MG63 (cell line): ENCODE measurements at places on chromosomes 2 and 18.

GRCh38 chr2:57543211-57543610, 503.4 kb upstream of the VRK2 start:
- DNase-seq: no peak

DNA sequence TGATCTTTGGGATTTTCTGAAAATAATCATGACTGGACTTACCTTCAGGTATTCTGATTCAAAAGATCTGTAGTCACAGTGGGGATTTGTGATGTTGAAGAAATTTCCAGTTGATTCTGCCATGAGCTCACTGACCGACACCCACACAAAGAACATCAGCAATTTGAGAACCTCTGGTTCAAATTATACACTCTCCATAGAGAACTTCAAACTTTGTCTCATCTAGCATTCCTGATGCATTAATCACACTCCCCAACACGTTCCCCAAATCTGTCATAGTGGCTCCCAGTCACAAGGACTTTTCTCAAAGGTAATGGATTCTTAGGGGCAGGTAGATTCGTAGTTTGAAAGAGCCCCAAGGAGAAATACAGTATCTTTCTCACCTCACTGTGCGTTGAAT, 584.3 kb downstream of the FBXO15 start:
- no peak for DNase-seq

DNA sequence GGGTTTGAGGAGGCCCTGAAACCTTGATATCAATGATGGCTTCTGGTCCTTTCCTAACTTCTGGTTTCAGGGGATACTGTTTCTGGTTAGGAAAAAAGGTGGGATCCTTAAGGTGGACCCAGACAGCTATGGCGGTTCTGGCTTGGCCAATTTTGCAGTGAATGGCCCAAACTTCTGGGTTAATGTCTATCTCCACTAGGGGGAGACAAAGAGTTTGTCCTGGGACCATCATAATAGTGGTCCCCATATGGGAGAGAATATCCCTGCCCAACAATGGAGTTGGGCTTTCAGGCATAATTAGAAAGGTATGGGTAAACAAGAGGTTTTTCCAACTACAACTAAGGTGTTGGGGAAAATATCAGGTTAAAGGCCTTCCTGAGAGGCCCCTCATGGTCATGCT, 273.5 kb downstream of the CALCRL start:
- DNase-seq: no peak

DNA sequence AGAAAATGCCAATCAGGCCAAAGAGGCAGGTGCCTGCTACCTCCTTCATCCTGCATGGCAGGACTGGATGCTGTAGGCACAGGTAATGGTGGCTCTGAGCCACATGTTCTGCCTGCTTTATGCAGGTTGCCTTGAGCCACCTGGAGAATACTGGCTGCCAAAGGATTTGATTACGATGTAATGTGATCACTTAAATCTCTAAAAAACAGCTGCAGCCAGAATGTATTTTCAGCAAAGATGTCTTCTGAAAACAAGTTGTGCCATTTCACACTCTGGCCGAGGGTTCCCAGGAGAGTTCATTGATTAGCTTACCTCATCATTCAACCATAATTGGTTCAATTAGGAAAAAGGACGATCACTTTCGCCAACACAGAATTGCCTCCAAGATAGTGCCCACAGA, 17.9 kb upstream of the MSGN1 start:
- DNase-seq: no peak

DNA sequence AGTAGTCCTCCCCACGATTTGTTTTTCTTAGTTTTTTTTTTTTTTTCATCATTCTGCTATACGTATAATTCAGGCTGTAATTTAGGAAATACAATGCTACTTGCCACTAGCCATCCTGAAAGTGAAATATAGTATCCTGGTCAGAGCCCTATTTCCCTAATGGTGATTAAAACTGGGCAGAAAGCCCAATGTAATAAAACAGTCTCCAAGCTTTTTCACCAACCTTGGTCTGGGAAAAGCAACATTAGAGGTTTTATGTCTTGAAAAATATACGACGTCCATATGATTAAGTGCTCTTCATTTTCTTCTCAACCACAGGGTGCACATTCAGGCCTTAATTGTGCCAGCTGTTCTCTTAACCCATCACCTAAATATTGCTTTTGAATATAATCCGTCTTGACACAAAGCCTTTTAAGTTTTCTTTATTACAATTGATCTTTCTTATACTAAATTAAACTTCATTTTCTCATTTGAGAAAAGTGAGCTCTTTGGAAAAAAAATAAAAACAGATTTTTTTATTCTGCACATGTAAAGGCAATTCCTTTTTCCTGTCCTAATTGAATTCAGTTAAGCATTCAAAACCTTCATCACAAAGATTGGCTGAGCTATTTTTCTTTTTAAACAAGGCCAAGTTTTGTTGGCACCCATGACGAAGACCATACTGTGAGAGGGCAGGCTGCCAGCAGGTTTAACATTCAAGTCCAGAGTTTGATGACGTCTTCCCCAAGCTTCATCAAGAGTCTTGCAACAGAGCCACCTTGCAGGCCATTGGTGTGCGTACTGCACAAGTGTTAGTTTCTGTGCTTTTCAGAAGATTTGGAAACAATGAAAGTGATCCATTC, 52.7 kb downstream of the MAP2 start:
- DNase-seq: peak; percentile 58

DNA sequence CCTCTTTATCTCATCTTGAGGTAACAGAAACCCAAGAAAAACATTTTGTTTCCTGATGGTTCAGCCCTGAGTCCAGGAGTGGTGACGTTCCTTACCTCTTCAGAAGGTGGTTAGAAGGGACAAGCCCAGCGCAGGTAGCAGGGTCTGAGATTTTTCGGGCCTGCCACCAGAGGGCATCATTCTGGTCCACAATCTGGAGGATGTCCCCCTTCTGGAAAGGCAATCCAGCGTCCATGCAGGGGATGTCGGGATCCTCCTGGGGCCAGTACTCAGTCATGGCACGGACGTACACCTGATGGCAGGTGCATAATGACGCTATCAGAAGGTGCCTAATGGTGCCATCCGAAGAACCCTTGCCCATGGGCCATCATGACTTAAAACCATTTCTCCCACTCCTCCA, 17.7 kb downstream of the MPP4 start:
- peak; percentile 9 for DNase-seq

- no peak for DNase-seq
Measured at GRCh38 chr2:218985325-218986091, 524 bp upstream of the FEV start.

DNA sequence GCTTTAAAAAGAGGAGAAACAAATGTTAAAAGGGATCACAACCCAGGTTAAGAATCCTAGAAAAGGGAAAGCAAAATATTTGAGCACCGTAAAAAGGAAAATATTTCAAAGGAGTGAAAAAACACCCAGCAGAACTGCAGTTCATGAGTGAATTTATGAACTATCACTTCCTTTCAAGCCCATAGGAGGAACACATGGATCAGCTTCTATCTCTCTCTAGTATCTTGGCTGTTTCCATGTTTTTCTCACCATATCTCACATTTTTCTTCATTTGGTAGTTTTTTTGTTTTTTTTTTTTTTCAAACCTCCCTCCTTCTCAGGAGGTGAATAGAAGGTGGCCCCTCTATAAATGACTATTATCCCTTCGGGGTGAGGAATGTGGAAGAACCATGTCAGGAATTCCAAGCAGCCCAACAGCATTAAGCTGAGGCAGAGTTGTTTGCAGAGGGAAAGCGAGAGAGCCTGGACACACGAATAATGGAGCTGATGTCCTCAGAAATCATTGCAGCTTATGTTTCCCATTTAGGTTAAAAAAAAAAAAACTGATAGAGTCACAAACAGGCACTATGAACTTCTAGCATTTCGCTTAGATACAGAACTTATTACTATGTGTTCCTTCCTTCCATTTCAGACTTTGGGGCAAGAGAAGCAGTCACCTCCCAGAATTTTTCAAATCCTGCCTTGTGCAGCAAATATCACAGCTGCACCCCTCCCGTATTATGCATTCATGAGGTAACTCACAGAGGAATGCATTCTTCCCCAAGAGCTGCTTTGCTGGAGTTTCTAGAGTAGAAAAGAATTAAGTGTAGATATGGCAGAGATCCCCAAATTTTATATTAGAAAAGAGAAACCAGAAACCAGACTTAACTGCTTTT, 315.6 kb downstream of the IRS1 start:
- no peak for DNase-seq

DNA sequence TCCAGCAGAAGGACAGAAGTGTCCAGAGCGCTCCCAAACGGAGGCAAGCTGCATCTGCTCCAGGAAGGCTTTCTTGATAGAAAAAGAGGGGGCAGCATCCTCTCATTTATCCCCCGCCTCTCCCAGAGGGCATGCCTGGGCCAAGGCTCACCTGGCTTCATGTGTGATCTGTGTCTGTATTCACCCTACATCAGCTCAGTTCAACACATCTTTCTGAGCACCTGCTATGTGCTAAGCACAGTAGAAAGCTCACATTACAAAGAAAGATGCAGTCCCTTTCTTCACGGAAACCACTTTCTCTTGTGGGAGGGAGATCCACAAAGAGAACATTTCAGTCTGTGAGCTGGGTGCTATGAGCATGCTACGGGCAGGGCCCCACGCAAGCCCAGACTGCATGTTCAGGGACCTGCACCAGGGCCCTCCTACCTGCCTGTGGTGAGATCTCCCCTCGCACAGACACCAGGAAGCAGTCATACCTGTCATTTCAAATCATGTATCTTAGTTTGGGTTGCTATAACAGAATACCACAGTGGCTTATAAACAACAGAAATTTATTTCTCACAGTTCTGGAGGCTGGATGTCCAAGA, 90.7 kb downstream of the PDCL3 start:
- DNase-seq: no peak

DNA sequence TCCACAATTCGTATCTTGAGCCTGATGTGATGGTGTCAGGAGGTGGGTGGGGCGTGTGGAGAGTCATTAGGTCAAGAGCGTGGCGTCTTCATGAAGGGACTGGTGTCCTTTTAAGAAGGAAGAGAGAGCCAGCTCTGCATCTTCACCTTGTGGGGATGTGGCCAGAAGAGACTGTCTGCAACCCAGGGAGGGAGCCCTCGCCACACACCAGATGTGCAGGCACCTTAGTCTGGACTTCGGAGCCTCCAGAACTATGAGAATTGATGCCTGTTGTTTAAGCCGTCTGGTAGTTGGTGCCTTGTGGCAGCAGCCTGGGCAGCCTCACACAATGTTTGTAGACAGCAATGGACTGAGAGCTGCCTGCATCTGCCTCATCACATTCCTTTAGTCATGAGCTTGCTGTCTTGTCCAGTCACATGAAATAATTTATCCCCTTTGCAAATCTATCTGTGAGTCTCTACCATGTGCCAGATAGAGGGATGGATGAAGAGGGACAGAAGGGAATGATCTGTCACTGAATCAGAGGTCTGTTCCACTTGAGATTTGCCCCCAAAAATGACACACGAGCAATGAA, 61.0 kb downstream of the MYT1L start:
- no peak for DNase-seq

DNA sequence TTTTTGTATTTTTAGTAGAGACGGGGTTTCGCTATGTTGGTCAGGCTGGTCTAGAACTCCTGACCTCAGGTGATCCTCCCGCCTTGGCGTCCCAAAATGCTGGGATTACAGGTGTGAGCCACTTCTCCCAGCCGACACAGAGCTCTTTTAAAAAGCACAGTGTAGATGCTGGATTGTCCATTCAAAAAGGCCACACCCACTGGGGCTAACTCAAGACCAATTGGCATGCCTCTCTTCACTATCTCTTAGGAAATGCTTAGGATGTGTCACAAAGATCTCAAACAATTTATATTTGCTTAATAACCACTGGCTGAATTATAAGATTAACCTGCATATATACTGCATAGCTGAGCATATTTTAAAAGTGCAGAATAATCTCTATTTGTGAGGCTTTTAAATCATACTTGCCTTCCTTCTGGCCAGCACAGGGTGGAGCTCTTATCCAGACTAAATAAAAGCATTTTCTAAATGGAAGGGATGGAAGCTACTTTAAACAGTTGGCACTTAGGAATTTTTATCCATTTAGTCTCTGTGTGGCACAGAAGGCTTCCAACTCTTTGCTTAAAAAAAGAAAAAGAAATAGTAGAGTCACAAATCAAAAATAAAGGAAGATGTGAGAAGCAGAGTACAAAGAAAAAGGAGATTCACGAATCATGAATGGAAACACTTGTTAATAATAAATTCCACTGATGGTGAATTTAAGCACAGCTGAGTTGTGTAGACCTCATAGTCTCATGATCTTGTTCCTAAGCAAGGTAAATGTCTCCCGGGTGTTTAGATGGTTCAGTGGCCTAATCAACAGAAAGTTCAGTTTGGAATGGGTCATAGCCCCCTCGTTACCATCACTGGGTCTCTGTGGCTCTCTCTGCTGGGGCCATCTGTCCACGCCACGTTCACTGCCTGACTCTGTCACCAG, 22.4 kb downstream of the CRYGD start:
- no peak for DNase-seq

GRCh38 chr2:172299741-172300140, 127.6 kb upstream of the ITGA6 start:
- DNase-seq: peak; percentile 31

DNA sequence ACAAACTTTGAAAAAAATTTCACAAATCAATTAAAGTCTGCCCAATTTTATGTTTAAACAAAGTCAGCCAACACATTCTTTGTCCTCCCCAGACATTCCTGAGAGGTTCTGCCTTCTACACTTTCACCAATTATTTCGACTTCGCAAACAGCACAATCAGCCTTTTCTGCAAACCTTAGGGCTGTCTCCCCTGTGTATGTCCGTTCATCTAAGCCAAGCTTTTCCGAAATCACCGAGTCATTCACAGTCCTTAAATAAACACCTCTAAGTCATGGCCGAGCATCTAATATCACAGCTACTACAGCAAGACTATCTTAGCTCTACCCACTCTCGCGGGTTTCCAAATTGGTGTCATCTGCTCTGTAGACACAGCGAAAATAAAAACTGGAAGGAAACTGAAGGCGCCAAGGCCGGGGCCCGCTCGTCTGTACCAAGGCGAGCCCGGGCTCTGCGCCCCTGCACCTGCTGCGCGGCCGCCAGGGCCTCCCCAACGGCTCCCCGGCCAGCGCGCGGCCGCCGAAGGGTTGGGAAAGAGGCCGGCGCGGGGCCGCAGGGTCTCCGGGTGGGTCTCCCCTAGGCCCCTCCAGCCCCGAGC, 730 bp downstream of the ODC1 start:
- DNase-seq: no peak
